Common myeloid progenitor, CD34-positive (primary cell): ENCODE measurements at places on chromosomes 7 and 10.

DNA sequence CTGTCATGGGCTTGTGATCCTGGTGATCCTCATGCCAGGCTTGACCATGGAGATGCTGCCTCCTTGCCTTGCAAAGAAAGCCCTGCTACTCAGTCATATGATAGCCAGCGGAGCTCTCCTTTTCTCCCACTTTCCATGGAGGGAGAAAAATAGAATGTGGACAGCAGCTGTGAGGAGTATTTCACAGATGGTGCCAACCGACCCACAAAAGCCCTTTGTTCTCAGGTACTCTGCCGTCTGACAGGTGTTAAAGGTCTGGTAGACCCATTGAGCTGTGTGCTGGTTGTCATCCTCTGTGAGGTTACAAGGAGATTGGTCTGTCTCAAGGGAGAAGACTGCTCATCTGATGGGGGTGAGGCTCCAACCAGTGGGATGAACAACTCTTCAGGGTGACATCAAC lies 29.5 kb upstream of the COBL start:
- no peak for DNase-seq

DNA sequence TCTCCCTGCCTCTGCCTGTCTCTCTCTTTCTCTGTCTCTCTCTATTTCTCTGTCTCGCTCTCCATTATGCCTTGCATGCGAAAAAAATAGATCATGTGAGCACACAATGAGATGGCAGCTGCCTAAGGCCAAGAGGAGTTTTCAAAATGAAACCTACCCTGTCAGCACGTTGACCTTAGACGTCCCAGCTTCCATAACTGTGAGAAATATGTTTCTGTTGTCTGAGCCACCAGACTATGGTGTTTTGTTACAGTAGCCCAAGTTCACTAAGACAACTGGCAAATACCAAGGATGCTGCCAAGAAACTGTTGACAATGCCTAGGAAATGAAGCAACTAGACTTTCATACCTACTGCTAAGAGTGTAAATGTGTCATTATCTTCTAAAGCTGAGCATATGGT lies 70.6 kb upstream of the PLXDC2 start:
- no peak for DNase-seq

- no peak for DNase-seq
Measured at GRCh38 chr10:129849853-129850252, 114.2 kb downstream of the EBF3 start.

DNA sequence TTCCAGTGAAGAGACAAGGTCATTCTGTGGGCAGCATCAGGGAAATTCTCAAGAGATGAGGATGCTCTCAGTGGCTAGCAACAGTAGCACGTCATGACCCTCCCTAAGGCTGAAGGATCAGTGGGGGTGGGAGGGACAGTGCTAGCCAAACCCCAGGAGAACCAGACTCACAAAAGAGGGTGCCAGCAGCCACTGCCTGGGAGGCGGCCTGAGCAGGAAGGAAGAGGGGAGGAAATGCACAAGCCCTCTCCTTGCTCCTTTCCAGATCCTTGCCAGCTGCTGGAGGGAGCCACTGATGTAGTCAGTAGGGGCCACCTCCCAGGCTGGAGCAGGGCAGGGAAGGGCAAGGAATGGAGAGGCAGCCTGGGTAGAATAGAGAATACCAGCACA lies 302.7 kb downstream of the RPS24 start:
- no peak for DNase-seq

- no peak for DNase-seq
Measured at GRCh38 chr7:93202594-93203250, 23.5 kb downstream of the HEPACAM2 start.

GRCh38 chr10:29886299-29886698 lies 173.1 kb downstream of the JCAD start:
- no peak for DNase-seq

DNA sequence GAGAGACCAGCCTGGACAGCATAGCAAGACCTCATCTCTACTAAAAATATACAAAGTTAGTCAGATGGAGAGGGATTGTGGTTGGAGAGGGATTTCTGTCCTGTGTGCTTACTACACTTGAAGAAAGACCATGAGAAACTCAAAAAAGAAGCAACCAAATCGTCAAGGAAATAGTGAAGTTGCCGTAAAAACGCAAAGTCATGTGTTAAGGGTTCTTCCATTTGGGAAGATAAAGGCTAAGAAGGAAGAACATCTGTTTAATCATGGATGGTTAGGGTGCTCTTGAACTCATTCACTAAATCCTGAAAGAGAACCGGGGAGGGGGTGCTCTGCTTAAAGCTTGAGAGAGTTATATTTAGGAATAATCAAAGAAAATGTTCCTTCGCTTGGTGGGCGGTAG lies 59.8 kb upstream of the KDM7A start:
- DNase-seq: no peak

DNA sequence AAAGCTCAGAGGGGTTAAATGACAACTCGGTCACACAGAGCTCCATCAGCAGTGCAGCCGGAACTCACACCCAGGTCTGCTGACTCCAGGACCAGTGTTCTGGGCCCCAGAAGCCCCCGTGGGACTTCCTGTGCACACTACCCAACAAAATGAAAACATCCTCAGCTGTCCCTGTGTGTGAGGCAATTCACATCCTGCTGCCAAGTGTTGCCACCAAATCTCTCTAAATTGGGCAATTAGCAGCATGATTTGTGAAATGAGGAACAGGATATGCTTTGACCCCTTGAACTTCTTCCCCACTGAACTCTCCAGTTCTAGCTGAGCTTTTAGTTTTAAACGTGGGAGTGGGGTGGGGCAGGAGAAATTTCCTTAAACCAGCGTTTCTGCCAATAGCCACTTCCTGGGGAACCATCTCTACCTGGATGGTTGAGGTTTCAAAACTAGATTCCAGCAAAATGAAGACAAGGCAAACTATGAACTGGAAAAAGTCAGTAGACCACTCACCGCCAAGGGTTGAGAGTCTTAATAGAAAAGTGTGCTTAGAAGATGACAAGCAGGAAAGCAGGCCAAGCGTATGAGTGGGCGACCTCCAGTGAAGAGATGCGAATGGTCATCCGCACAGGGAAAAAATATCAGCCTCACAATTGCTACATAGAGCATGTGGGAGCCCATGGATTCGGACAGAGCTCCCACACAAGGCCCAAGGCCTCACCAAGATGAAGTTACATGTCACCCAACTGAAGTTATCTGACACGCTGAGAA lies 51.9 kb upstream of the CHST15 start:
- DNase-seq: peak; percentile 92

DNA sequence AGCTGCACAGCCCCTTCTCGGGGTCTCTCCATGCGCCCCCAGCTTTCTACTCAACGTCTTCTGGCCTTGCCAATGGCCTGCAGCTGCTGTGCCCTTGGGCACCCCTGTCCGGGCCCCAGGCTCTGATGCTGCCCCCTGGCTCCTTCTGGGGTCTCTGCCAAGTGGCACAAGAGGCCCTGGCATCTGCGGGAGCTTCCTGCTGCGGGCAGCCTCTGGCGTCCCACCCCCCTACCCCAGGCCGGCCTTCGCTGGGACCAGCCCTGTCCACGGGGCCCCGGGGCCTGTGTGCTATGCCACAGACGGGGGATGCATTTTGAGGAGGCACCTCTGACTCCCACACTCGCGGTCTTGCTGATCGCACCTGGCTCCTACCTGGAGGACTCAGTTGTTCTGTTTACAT lies 2.3 kb downstream of the VENTX start:
- DNase-seq: no peak

DNA sequence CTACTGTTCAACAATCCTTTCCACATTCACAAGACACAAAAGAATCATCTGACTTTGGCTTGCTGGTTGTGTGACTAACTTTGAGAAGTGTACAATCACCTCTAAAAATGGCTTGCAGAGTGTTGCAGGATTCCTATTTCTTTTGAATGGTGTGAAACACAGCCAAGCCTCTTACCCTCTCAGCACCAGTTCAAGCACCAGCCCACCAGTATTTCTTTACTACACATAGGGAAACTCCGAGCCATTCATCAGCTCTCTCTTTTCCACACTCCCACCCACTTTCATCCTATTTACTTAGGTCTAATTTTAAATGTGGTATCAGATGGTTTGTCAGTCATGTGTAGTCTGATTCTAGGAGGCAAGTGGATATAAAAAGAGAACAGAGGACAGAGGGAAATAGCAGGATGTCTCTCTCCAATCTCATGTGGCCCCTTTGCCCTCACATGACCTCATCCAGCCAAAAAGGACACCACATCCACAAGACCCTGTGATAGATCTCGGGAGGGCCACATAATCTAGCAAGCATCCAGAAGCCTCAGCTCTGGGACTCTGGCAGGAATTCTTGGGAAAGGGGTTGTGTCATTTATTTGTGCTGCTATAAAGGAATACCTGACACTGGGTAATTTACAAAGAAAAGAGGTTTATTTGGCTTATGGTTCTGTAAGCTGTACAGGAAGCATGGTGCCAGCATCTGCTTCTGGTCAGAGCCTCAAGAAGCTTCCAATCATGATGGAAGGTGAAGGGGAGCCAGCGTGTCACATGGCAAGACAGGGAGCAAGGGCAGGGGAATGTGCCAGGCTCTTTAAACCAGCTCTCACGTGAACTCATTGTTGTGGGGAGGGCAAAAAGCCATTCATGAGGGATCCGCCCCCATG lies 66.8 kb upstream of the NEBL start:
- no peak for DNase-seq

DNA sequence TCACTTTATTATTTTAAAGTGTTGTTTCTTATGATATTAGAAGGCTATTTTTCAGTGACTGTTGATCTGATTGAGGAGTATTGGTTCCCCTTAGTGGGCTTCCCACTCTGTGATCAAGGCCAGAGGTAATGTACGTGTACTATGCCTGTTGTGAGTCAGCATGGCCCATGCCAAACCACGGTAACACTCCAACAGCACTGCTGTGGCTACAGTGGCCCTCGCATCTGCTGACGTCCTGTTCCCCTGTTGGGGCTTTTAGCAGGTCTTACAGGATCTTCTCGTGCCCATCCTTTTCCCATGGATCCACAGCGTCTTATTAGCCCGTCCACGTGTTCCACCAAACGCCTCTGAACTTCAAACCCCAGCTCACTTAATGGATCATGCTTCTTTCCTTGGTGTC lies 964.6 kb upstream of the CELF2 start:
- no peak for DNase-seq

GRCh38 chr10:43599333-43599732 lies 6.9 kb upstream of the ZNF485 start:
- DNase-seq: peak; percentile 26

DNA sequence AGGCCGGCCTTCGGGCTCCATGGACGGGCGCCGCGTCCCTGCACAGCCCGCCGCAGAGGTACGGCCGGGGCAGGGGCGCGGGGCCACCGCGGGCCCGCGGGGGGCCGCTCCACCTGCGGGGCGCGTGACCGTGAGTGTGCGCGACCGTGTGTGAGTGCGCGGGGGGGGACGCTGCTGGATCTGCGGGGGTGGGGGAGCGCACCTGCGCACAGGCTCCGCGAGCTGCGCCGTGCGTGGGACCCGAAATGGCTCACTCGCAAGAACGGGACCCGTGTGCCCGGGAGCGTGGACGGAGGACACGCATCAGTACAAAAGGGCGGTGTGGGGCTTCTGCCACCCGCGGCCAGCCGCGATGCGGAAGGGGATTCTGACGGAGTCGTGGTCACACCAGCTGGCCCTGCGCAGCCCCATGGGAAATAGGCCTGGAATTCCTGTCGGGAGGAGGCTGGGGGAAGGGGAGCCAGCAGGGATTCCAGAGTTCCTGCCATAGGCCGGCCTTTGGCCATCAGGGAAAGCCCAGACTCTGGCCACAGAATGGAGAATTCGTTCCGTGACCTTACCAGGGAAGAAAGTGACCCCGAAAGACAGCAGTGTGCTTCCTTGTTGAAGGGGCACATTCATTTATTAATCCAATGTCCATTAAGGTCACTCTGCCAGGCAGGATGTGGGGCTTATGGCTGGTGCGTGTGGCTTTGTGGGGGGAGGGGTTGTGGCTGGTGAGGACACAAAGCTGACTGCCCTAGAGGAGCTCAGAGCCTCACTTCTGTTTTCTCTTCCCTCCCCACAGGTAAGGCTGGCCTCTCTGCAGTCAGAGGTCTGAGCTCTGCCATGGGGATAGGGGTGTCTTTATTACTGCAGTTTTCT lies 494 bp downstream of the REPIN1 start:
- peak; percentile 61 for DNase-seq

- no peak for DNase-seq
Measured at GRCh38 chr10:3635697-3636096, 149.3 kb downstream of the KLF6 start.

DNA sequence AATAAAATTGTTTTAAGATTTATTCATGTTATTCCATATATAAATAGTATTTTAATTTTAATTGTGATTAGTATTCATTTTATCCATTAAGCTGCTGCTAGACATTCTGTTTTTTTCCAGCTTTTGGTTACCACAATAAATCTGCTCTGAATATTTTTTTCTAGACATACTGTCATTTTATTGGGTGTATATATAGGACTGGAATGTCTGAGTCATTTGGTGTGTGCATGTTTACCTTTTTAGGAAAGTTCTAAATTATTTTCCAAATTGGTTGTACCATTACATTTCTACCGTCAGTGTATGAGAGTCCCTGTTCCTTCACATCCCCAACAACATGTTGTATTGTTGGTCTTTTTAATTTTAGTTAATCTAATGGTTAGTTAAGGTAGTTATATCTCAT lies 1138.1 kb downstream of the REEP3 start:
- DNase-seq: no peak

DNA sequence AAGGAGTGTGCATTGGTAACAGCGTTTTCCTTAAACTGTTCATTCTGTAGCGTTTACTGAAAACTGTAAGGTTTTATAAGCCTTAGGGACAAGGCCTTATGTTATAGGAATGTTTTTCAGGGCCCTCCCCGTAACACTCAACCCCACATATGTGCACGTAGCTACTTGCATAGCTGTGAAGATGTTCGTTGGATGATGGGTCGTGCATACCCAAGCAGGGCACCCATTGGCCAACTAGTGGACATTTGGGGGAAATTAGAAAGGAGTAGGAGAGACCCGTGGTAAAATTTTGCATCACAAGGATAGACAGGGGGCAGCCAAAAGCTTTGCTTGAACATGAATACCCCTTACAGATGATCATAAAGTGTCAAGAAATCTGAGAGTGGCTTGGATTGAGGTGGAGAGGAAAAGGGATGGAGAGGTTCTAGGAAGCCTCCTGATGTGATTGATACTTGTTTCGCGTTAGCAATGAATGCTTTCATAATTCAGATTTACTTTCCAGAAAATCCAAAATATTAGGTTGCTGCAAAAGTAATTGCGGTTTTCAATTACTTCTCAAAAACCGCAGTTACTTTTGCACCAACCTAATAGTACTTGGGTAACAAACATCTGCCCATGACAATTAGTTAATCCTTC lies 878 bp downstream of the SEC61A2 start:
- DNase-seq: peak; percentile 87

- DNase-seq: no peak
Measured at GRCh38 chr7:74180866-74181265, 6.7 kb downstream of the EIF4H start.

DNA sequence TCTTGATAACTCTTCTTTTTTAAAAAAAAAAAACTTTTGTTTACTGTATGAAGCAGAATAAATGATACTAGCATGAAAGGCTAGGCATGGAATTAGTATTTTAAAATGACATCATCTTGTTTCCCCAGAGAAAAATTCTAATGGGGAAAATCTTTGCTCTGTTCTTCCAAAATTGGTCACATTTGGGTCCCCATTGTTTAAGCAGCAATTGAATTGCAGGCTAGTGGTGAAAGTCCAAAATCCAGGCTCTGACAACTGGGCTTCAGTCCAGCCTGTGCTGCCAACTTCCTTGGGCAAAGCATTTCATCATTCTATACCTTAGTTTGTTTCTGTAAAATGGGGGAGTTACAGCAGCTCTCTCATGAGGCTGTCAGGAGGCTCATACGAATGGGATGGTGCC lies 726.4 kb downstream of the KCNMA1 start:
- DNase-seq: no peak
